ENCODE measurements at places on chromosomes 7 and 10. TPM values are rescaled to one million over a fixed set of nuclear protein-coding genes. Genes with fewer than 3 reads are reported as not detected.

The OR9A2 gene
- total RNA-seq: not detected

The GDF2 gene
- not detected for total RNA-seq

The FEZF1 gene
- total RNA-seq: not detected

The CPEB3 gene
- total RNA-seq: 1.1 TPM

The RTKN2 gene
- total RNA-seq: 3.1 TPM

The IGFBP1 gene
- not detected for total RNA-seq

The CASP7 gene
- 15.5 TPM for total RNA-seq

The SPDYE16 gene
- total RNA-seq: not detected

The DOCK1 gene
- 36.6 TPM for total RNA-seq

The FAS gene
- 0.31 TPM for total RNA-seq

The PRXL2A gene
- total RNA-seq: 61.2 TPM

The COL17A1 gene
- total RNA-seq: 0.03 TPM
